Neural crest cell (in vitro differentiated cells): ENCODE measurements at places on chromosomes 1 and 21. TPM values are rescaled to one million over a fixed set of nuclear protein-coding genes. Genes with fewer than 3 reads are reported as not detected.

- peak overlapping the region; percentile 19 for H3K4me3 ChIP-seq
- no peaks in the 10 kb centered on the region for H3K27me3 ChIP-seq
- DNase-seq: no peak
- no peaks in the 10 kb centered on the region for H3K4me1 ChIP-seq
- H3K27ac ChIP-seq: no peak overlapping the region
- no peaks in the 10 kb centered on the region for H3K36me3 ChIP-seq
These were observed 8.5 kb downstream of the ZBTB48 start for GRCh38 chr1:6588128-6588892.

- H3K27ac ChIP-seq: no peak overlapping the region
- peaks cover 1% of the 10 kb centered on the region for H3K36me3 ChIP-seq
- H3K4me3 ChIP-seq: no peak overlapping the region
- no peak for DNase-seq
These were observed 39.9 kb downstream of the PEX14 start for GRCh38 chr1:10514490-10515235.

- no peak for DNase-seq
- H3K27me3 ChIP-seq: no peaks in the 10 kb centered on the region
- H3K4me1 ChIP-seq: peaks cover 4% of the 10 kb centered on the region
- no peaks in the 10 kb centered on the region for H3K36me3 ChIP-seq
These were observed 61.7 kb downstream of the SAMSN1 start for GRCh38 chr21:14484188-14485009.

DNA sequence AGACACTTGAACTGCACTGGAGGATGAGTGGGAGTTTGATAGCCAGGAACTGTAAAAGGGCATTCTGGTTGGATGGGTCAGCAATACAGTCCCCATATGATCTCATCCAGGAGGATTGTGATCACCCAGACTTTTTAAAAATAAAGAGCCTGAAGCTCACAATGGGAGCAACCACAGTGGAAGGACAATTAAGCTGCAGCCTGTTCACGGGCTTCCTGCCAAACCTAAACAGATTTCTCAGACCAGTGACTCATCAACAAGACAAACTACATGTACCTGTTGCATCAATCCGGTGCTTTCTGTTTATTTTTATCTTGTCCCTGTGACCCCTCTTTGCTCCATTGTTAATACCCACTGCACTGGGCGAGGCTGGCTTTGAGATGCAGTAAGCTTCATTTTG lies 52.3 kb downstream of the PAPPA2 start:
- no peaks in the 10 kb centered on the region for H3K27me3 ChIP-seq
- H3K4me1 ChIP-seq: no peaks in the 10 kb centered on the region
- no peaks in the 10 kb centered on the region for H3K36me3 ChIP-seq
- no peak overlapping the region for H3K27ac ChIP-seq

DNA sequence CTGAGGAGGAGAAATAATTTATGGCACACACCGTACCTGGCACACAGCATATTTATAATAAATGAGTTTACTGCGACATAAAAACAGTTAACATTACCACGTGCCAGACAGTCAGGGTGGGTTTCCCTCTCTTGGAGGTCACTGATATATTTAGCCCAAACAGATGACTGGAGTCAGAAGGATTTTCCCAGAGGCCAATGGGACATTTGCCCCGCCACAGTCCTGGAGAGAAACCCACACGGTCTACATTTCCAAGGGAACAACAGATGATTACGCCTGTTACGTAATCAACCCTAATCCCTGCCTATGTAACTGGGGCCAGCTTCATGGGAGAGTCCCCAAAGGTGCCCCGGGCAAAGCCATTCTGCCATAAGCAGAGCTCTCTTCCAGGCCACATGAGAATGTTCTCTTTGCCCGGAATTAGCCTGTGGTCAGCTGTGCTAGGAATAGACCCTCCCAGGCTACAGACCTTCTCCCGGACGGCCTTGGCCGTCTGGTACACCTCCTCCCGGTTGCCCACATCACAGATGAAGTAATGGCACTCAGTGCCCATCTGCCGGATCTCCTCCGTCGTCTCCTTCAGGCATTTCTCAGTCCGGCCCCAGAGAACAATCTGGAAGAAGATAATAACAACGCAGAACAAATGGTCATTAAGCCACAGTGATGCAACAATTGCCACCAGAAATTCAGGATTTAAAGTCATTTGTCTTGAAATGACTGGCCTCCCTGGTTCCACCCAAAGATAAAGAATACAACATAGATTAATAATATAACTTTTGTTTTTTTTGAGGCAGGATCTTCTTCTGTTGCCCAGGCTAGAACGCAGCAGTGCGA lies 37.7 kb downstream of the DHRS3 start:
- no peak for DNase-seq
- no peak overlapping the region for H3K4me3 ChIP-seq
- no peaks in the 10 kb centered on the region for H3K4me1 ChIP-seq
- no peaks in the 10 kb centered on the region for H3K36me3 ChIP-seq
- H3K27ac ChIP-seq: no peak overlapping the region
- no peaks in the 10 kb centered on the region for H3K27me3 ChIP-seq

GRCh38 chr1:54627196-54627595 lies 3.9 kb upstream of the FAM151A start:
- no peak for DNase-seq
- H3K4me3 ChIP-seq: no peak overlapping the region
- no peaks in the 10 kb centered on the region for H3K36me3 ChIP-seq

GRCh38 chr1:107138767-107139445 lies 1.9 kb upstream of the NTNG1 start:
- peaks cover 17% of the 10 kb centered on the region for H3K4me1 ChIP-seq
- H3K36me3 ChIP-seq: no peaks in the 10 kb centered on the region
- peaks cover 81% of the 10 kb centered on the region for H3K27me3 ChIP-seq
- DNase-seq: no peak
- H3K27ac ChIP-seq: no peak overlapping the region
- H3K4me3 ChIP-seq: peak overlapping the region; percentile 95

GRCh38 chr1:36576118-36576517 lies 93.4 kb upstream of the CSF3R start:
- peaks cover 38% of the 10 kb centered on the region for H3K27me3 ChIP-seq
- no peak overlapping the region for H3K4me3 ChIP-seq

- no peaks in the 10 kb centered on the region for H3K36me3 ChIP-seq
- no peak for DNase-seq
- H3K27me3 ChIP-seq: no peaks in the 10 kb centered on the region
- no peaks in the 10 kb centered on the region for H3K4me1 ChIP-seq
- no peak overlapping the region for H3K4me3 ChIP-seq
These were observed 139.4 kb downstream of the MRPL39 start for GRCh38 chr21:25467896-25468295.

DNA sequence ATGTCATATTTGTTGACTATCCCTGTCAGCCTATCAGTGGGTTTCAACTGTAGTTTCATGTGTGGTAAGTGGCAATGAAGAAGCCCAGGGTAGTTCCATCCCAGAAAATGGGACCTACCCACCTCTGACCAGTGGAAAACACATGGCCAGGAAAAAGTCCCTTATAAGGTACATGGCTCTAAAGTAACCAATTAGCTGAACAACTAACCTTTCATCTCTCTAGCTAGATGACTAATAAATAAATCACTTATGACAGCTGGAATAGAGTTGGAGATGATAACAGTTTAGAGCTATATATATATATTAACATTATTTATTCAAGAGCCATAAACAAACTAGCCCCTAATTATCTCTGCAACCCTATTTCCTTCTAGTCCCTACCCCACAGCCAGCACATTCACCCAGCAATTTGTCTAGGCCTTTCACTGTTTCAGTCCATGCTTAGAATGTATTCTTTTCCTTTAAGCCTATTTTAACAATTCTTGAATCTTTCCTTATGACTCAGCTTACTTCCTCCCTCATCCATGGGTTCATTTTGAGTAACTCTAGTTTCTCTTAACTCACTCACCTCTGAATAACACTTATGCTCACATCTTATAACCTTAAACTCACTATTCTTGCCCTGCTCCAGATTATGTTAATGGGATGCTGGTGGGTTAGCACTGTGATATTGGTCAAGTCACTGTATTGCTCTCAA lies 83.7 kb downstream of the TNFSF18 start:
- H3K4me3 ChIP-seq: no peak overlapping the region
- H3K4me1 ChIP-seq: peaks cover 11% of the 10 kb centered on the region
- H3K27me3 ChIP-seq: no peaks in the 10 kb centered on the region
- no peaks in the 10 kb centered on the region for H3K36me3 ChIP-seq
- H3K27ac ChIP-seq: no peak overlapping the region

- peak within 1 kb of the TSS; percentile 94 for H3K27ac ChIP-seq
- peaks cover 60% of the 10 kb centered on the region for H3K4me1 ChIP-seq
- H3K27me3 ChIP-seq: no peaks in the 10 kb centered on the region
- DNase-seq: no peak
- H3K36me3 ChIP-seq: peaks cover 2% of the 10 kb centered on the region
These were observed at the start of gene LRRC42 for GRCh38 chr1:53946252-53947171. LRRC42 (plus strand) TSS chr1:53946350; CDS start chr1:53952000, 5,650 bp downstream.

GRCh38 chr21:46095083-46095719 lies 2.7 kb upstream of the COL6A2 start:
- no peak overlapping the region for H3K4me3 ChIP-seq
- no peak overlapping the region for H3K27ac ChIP-seq
- H3K27me3 ChIP-seq: peaks cover 22% of the 10 kb centered on the region
- H3K36me3 ChIP-seq: peaks cover 4% of the 10 kb centered on the region
- peaks cover 4% of the 10 kb centered on the region for H3K4me1 ChIP-seq
- DNase-seq: no peak

DNA sequence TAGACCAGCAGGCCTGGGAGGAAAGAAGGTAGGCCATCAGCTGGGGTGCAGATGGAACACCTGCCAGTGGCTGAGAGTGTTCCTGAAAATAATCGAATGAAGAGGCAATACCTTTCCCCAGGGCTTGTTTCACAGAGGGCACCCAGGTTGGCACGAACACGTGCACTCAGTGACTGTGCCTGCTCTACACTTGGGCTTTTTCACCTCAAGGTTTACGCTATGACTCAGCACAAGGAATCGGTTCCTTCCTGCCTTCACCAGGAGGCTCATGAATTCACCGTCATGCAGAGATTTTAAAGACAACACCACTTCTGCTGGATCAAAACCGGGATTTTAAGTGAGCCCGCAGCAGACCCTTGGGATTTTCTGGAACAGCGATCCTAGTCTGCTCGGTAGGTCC lies 118.5 kb upstream of the ADAR start:
- H3K27me3 ChIP-seq: no peaks in the 10 kb centered on the region
- DNase-seq: no peak
- no peaks in the 10 kb centered on the region for H3K36me3 ChIP-seq
- no peak overlapping the region for H3K4me3 ChIP-seq

GRCh38 chr1:113153116-113153803 lies 80.3 kb downstream of the LRIG2 start:
- peaks cover 5% of the 10 kb centered on the region for H3K36me3 ChIP-seq
- H3K27me3 ChIP-seq: no peaks in the 10 kb centered on the region
- H3K4me1 ChIP-seq: no peaks in the 10 kb centered on the region
- no peak overlapping the region for H3K27ac ChIP-seq

GRCh38 chr21:44415073-44416025 lies 40.0 kb upstream of the LRRC3 start:
- peaks cover 23% of the 10 kb centered on the region for H3K27me3 ChIP-seq
- no peak overlapping the region for H3K4me3 ChIP-seq
- no peaks in the 10 kb centered on the region for H3K4me1 ChIP-seq
- no peak overlapping the region for H3K27ac ChIP-seq

DNA sequence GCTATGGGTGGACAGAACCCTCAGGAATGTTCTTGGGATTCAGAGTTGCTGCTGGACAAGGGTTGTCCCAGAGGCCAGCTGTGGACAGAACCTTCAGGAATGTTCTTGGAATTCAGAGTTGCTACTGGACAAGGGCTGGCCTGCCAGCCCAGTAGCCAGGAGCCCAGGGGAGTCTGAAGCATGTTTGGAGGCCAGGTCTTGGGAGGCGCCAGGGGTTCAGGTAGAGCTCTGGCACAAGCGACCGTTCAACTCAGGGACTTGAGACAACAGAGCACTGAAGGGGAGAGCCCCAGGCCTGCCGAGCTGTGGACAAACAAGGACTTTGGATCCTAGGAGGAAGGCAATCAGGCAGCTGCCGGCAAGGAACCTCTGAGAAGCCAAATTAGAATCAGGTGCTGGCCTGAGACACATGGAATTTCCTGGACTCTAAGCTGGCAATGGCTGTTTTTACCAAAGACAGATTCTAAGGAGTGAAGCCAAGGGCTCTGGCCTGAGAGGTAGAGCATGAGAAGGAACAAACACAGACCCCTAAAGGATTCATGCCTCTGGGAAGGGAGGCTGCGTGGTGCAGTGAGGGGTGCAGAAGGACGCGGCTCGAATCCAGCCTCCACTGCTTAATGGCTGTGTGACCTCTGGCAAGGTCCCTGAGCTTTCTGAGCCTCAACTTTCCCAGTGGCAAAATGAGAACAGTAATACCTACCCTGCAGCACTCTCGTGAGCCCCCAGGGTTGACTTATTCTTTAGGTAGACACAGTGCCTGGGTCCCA lies 13.4 kb downstream of the PLA2G5 start:
- H3K27me3 ChIP-seq: no peaks in the 10 kb centered on the region
- H3K4me1 ChIP-seq: peaks cover 9% of the 10 kb centered on the region
- no peak overlapping the region for H3K4me3 ChIP-seq
- no peaks in the 10 kb centered on the region for H3K36me3 ChIP-seq
- no peak overlapping the region for H3K27ac ChIP-seq
- no peak for DNase-seq

- peaks cover 41% of the 10 kb centered on the region for H3K27me3 ChIP-seq
- no peak overlapping the region for H3K4me3 ChIP-seq
- H3K4me1 ChIP-seq: no peaks in the 10 kb centered on the region
These were observed 51.6 kb upstream of the KCND3 start for GRCh38 chr1:112040891-112041740.

ENAH gene
- total RNA-seq: 179 and 181 TPM in 2 replicates

OR10Z1 gene
- not detected in 2 replicates for total RNA-seq

ZRANB2 gene
- 112 and 113 TPM in 2 replicates for total RNA-seq

LYPD8 gene
- not detected in 2 replicates for total RNA-seq

LRRC53 gene
- total RNA-seq: not detected in 2 replicates

PLA2G2C gene
- not detected in 2 replicates for total RNA-seq

HSPA6 gene
- total RNA-seq: not detected in 2 replicates

PLA2G4A gene
- total RNA-seq: 4.5 and 5.1 TPM in 2 replicates
